ENCODE measurements at places on chromosomes 5 and 9. TPM values are rescaled to one million over a fixed set of nuclear protein-coding genes. Genes with fewer than 3 reads are reported as not detected.

Gene ARHGEF37
- 0.78 TPM for polyA plus RNA-seq

GRCh38 chr9:33446946-33447798 is at the start of gene AQP3:
AQP3 (minus strand) TSS chr9:33447593; CDS start chr9:33447530, 63 bp downstream.
- peak; percentile 89 for DNase-seq

DNA sequence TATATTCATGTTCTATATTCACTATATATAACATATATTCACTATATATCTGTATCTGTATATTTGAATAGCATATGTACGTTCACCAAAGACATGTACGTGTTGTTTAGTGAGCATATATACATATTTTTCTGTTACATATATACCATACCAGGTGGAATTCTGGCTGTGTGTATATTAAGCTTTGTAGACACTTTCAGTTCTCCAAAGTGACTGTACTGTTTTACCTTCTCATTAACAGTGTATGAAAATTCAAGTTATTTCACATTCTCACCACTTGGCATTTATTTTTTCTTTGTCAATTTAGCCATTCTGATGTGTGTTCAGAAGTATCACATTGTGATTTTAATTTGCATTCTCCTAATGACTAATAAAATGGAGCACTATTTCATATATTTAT is 52.2 kb downstream of the DROSHA start:
- no peak for DNase-seq

DNA sequence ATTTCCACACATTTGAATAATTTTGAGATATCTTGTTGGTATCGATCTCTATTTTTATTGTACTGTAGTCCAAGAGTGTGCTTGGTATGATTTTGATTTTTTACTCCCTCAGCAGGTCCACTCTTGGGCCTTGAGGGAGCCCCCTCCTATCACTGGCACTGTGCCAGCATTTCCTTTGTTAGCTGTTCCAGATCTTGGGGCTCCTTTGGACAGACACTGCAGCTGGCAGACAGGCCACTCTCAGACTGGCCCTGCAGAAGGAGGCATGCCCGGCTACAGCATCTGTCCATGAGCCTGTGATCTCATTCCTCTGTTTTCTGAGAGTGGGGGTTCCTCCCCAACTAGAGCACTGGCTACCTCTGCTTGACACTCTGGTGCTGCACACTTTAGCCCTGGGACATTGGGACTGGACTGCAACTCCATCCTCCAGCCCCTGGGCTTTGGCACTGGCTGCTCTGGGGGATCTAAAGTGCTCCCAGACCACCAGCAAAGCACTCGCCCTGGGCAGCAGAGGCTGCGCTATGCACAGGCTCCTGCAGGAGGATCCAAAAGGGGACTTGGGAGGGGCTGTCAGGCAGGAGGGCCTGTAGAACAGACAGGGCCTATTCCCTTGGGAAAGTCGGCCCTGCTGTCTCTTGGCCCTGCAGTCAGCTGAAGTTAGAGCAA is 271.3 kb upstream of the DMAC1 start:
- peak; percentile 40 for DNase-seq

Gene PAIP2
- 226 TPM for polyA plus RNA-seq
